ENCODE measurements at places on chromosomes 4 and X. TPM values are rescaled to one million over a fixed set of nuclear protein-coding genes. Genes with fewer than 3 reads are reported as not detected.

GRCh38 chr4:5788144-5788543, 77.1 kb downstream of the EVC start:
- no peaks in the 10 kb centered on the region for H3K36me3 ChIP-seq
- no peak overlapping the region for H3K27ac ChIP-seq
- no peaks in the 10 kb centered on the region for H3K4me1 ChIP-seq
- H3K4me3 ChIP-seq, result no peak overlapping the region

DNA sequence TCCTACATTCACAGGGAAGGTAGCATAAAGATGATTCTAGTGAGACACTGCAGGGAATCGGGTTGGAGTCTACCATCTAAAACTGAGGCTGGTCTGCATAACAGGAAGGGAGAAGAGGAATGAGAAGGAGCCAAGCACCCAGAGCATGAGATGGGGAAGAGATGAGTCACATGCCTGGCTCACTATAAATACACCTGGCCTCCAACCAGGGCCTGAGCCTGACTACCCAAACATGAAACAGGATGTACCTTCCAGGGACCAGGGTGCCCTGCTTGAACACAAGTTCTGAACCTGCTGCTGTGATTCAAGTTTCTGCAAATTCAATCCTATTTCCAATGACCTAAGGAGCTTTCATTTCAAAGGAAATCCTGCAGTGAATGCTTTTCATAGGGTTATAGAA, 24.9 kb downstream of the CD99L2 start:
- no peak overlapping the region for H3K27ac ChIP-seq
- no peaks in the 10 kb centered on the region for H3K36me3 ChIP-seq
- DNase-seq, result no peak
- no peaks in the 10 kb centered on the region for H3K27me3 ChIP-seq

- peak; percentile 16 for DNase-seq
- no peaks in the 10 kb centered on the region for H3K4me1 ChIP-seq
- no peak overlapping the region for H3K27ac ChIP-seq
- H3K27me3 ChIP-seq, result peaks cover 19% of the 10 kb centered on the region
Measured at GRCh38 chr4:24024605-24025004, 134.8 kb upstream of the PPARGC1A start.

DNA sequence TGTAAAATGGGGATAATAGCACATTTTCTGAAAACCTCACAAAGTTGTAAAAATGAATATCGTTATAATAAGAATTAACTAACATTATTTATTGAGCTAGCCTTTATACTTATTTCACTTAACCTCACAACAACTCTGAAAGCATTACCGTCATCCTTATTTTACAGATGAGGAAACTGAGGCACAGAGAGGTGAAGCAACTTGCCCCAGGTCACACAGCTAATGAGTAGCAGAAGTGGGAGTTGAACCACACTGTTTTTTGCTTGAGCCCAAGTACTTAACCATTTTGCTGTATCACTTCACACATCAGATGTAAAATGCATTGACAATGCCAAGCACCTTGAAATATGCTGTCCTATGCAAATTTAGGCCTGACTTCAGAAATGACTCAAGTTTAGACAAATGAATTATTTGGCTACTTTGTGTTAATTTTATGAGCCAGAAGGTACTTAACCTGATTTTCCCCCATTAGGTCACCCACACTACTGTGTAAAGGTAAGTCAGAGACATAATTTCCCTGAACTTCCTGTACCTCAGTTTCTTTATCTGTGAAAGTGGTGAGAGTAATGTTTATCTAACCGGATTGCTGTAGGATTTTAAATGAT, 23.1 kb downstream of the CD40LG start:
- H3K27ac ChIP-seq, result no peak overlapping the region
- H3K4me3 ChIP-seq, result no peak overlapping the region
- no peaks in the 10 kb centered on the region for H3K27me3 ChIP-seq

- H3K4me1 ChIP-seq, result no peaks in the 10 kb centered on the region
- H3K27me3 ChIP-seq, result no peaks in the 10 kb centered on the region
- H3K36me3 ChIP-seq, result no peaks in the 10 kb centered on the region
- DNase-seq, result no peak
Measured at GRCh38 chr4:93855926-93856325, 27.4 kb downstream of the ATOH1 start.

DNA sequence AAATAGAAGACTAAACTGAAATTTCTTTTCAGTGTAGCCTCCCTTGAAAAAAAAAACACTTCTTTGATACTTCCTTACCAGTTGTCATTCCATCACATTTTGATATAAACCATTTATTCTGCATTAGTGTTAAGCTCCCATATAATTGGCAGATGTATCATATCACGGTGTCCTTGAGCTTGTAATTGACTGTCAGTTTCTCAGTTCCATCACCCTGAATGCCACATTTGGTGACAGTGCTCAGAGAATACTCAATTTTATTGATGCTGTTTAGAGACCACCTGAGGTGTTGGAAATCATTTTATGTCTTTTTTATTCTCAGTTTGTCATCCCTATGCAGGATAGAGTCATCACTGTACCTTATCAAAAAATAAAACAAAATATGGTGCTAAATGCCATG, 1528.2 kb downstream of the RAPGEF2 start:
- no peak overlapping the region for H3K27ac ChIP-seq
- DNase-seq, result no peak
- H3K36me3 ChIP-seq, result no peaks in the 10 kb centered on the region
- no peaks in the 10 kb centered on the region for H3K4me1 ChIP-seq

GRCh38 chr4:83040269-83040668, 5.3 kb downstream of the COPS4 start:
- peaks cover 6% of the 10 kb centered on the region for H3K4me1 ChIP-seq
- H3K36me3 ChIP-seq, result no peaks in the 10 kb centered on the region
- no peak overlapping the region for H3K27ac ChIP-seq
- no peaks in the 10 kb centered on the region for H3K27me3 ChIP-seq

GRCh38 chrX:72408885-72409284, 103.2 kb upstream of the CITED1 start:
- no peak for DNase-seq
- no peak overlapping the region for H3K4me3 ChIP-seq
- no peak overlapping the region for H3K27ac ChIP-seq
- H3K36me3 ChIP-seq, result no peaks in the 10 kb centered on the region
- no peaks in the 10 kb centered on the region for H3K4me1 ChIP-seq

Gene BEX1
- 78.1 TPM for polyA plus RNA-seq

Measured in hepatocyte (in vitro differentiated cells).